Kasumi-1 (cell line): ENCODE measurements at places on chromosomes 5 and 9.

DNA sequence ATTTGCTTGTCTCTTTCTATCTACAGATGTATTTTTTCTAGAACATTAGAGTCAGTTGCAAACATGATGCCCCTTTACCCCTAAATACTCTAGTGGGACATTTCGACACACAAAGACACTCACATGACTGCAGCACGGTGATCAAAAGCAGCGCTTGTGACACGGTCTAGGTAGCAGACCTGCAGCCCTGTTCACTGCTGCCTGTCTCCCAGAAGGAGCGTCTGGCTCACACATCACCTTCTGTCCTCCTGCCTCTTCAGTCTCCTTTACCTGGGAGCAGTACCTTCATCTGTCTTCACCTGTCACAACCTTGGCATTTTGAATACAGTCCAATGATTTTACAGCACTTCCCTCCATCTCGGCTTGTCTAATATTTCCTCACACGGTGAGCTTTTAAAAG lies 51.9 kb upstream of the SH3PXD2B start:
- no peak for DNase-seq

GRCh38 chr5:93607367-93608258 lies 24.6 kb downstream of the NR2F1 start:
- peak; percentile 76 for DNase-seq

DNA sequence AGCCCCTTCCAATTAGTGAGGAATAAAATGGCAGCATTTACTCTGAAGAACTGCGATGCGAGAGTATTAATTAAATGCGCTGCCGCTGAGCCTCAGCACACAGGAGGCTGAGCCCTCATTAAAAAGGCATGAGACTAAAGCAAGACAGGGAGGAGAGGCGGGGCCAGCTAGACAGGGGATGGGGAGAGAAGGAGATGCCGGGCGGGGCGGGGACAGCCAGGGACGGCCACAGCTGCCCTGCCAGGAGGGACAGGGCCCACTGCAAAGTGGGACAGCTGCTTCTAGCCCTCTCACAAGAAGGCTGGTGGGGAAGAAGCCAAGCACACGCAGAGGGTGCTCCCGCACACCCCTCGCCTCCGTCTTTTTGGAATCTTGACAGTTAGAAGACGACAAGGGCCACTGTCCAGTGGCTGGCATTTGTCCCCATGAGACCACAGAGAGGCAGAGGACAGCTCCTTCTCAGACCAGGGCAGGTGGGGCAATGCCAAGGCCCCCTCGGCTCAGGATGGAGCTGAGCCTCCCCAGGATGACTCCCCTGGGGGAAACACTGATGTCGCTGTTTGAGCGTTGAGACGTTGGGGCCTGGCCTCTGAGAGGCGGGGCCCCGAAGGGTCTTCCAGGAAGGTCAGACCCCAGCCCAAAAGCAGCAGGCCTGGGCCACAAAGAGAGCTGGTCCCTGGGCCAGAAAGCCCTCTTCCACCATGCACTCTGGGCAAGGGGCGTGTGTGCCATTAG lies 26.9 kb downstream of the ADAMTS2 start:
- no peak for DNase-seq

DNA sequence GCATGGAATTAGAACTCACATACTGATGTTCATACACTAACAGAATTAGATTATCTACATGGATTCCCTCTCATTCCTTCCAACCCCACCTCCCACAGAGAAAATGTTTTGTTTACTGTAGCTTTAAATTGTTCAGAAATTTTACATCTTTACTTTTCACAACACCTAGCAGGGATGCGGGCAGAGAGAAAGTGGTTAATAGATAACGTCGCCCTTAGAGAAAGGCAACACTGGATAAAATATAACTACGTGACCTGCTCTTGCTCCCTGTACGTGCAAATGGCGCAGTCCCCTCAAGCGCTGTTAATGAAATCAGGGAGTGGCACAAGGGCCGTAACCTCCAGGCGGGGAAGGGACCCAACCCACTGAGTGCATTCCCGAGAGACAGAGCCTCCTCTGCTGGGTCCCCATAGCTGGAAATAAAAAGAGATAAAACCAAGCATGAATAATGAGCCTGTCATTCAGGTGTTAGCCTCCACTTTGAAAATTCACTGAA lies 125.3 kb upstream of the DAPK1 start:
- no peak for DNase-seq

DNA sequence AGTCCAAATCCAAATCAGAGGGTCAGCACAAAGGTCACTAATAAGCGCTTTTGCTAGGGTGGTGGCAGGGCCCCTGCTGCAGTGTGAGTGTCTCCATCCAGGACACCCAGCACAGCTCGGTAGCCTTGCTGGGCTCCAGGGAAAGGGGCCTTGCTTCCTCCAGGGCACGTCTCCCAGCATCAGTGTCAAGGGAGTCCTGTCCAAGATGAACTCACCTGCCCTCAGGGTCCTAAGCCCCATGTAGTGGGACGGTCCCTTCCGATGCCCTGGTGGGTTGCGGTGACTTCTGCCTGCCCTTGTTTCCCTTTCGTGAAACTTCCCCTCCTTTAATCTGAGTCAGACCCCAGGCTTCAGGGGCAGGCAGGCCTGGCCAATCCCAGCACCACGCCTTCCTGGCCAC lies 101.7 kb downstream of the ZNF354C start:
- DNase-seq, result no peak

DNA sequence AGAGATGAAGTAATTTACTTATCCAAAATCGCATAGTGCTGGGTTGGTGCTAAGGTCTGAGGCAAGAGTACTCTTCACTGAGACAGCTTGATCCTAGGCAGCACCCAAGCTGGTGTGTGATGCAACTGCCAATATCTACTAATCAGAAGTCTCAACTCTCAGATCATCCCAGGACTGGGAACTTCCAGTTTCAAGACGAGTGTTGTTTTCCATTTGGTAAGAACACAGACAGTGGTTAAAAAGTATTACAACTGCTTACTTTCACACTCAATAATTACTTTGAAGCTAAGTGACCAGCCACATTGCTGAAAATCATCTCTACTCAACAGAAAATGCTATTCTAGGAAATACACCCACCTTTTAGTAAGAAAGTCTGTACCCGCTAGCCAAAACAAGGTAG lies 45.3 kb downstream of the FBXW11 start:
- no peak for DNase-seq
